CD4-positive, alpha-beta memory T cell (primary cell): ENCODE measurements at places on chromosomes 6 and 20. TPM values are rescaled to one million over a fixed set of nuclear protein-coding genes. Genes with fewer than 3 reads are reported as not detected.

Gene DPPA5
- total RNA-seq = not detected

Gene FKBP1C
- total RNA-seq = not detected

Gene ATP6V1G2
- total RNA-seq = 7.2 TPM

DNA sequence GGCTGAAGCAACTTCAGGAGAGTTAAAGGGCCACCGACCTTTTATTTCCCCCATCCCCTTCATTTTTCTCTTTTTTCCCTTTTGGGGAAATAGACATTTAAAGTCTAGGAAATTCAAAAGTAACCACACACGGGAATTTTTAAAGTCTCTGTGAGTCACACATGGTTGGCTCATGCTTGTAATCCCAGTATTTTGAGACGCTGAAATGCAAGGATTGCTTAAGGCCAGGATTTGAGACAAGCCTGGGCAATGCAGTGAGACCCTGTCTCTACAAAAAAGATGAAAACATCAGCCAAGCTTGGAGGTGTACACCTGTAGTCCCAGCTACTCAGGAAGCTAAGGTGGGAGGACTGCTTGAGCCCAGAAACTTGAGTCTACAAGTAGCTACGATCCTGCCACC is 34.2 kb downstream of the KATNA1 start:
- H3K27me3 ChIP-seq = no peaks in the 10 kb centered on the region
- peaks cover under 1% of the 10 kb centered on the region for H3K4me1 ChIP-seq
- no peak overlapping the region for H3K27ac ChIP-seq
- H3K4me3 ChIP-seq = no peak overlapping the region

DNA sequence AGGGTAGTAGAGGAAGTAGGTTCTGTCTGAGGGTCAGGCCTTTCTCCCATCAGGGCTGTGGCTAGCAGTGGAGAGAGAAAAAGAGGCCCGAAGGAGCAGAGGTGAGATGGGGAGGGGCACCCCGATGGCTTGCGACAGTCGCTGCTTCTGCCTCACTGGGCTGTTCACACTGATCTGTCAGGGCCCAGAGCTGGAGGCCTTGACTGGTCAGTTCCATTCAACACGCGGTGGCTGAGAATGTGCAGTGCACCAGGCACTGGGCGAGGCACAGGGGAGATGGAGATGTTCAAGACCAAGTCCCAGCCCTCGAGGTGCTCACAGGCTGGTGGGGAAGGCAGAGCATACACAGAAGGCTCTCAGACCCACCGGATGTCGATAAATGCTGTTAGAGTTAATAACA is 21.4 kb downstream of the SLC12A5 start:
- H3K27ac ChIP-seq = no peak overlapping the region
- peaks cover 4% of the 10 kb centered on the region for H3K27me3 ChIP-seq

DNA sequence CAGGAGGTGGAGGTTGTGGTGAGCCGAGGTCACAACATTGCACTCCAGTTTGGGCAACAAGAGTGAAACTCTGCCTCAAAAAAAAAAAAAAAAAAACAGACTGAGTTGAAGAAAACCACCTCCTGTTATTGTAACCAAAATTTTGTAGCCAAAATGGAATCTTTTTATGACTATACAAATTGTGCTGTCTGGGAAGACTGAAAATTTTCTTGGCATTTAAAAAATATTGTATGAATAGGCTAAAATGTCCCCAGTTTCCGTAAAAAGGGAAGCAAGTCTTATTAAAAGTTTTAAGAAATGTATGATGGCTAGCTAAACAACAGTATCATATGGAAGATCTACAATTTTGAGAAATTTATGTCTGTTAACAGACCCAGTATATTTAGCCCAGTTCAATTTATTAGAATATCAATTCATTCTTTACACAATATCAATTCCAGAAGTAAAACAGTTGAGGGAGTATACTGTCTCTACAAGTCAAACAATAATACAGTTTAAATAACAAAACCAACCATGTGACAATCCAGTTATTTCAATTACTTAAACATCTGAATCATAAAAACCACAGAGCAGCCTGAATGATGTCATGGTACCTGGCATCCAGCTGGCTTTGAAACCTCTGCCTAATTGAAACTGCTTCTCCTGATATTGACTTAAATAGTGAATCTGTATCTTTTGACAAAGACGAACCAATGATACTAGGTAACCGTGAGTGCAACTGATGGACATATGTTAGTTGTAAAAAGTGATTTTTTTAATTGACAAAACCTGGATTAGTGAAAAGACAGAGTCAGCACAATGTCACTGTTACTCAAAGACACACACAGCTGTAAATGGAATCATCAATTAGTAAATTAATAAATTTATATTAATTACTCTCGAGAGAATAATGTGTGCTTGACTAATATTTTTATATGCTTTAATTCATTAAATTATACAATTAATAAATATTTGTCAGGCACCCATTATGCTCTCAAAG is 166.6 kb upstream of the MARCKS start:
- no peak overlapping the region for H3K27ac ChIP-seq
- no peaks in the 10 kb centered on the region for H3K4me1 ChIP-seq
- no peak overlapping the region for H3K4me3 ChIP-seq
- H3K36me3 ChIP-seq = no peaks in the 10 kb centered on the region
- no peak for DNase-seq
- H3K27me3 ChIP-seq = no peaks in the 10 kb centered on the region

- H3K27me3 ChIP-seq = no peaks in the 10 kb centered on the region
- no peak for DNase-seq
- H3K36me3 ChIP-seq = no peaks in the 10 kb centered on the region
- no peak overlapping the region for H3K27ac ChIP-seq
- H3K4me1 ChIP-seq = no peaks in the 10 kb centered on the region
These were observed 150.0 kb upstream of the AHI1 start for GRCh38 chr6:135647521-135647920.

DNA sequence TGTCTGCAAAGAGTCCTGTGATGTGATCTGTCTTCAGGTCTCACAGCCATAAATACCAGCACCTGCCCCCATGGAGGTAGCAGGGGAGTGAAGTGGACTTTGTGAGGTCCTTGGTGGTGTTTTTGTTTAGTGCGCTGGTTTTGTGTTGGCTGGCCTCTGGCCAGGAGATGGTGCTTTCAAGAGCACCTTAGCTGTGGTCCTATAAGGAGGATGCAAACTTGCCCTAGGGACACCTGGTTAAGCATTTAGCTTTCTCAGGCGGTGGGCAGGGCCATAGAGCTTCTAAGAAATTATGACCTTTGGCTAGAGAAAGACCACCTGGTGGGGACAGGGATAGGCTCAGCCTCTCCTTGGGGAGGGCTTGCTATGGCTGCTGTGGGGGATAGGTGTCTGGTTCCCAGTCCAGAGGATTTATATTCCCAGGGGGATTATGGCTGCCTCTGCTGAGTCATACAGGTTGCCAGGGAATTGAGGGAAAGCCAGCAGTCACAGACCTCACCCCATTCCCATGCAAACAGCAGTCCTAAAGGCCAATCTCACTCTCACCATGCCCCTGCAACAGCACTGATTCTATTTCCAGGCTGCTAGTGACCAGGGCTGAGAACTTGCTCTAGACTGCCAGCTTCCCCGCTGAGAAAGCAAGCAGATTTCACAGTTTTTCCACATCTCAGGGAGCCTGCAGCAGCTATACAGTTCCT is 259.3 kb downstream of the TFAP2B start:
- H3K4me3 ChIP-seq = no peak overlapping the region
- no peak for DNase-seq
- H3K36me3 ChIP-seq = no peaks in the 10 kb centered on the region

DNA sequence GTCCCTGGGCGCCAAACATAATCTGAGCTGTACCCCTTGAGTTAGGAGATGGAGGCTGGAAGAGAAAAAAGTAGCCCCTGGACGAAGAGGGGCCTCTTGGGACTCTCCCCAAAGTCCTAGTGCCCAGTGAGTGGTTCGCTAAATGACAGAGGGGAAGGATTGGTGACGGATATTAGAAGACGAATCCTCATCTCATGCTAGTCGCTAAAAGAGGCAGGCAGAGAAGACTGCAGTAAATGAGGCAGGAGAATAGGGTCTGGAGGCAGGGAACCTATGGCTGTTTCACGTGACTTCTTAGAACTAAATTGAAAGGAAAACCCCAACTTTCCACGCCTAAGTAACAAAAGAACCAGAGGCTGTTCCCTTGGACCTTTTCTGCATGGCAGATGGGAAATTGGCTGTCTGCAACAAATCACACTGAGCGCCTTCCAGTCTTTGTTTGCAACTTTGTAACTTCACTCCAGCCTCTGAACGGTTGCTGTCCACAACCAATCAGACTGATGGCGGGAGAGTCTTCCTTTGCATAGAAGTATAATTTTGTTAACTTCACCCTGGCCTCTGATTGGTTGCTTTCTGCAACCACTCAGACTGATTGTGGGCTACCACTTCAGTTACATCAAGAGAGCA is 731 bp upstream of the RBL1 start:
- no peak for DNase-seq
- no peaks in the 10 kb centered on the region for H3K36me3 ChIP-seq
- no peaks in the 10 kb centered on the region for H3K27me3 ChIP-seq
- no peak overlapping the region for H3K4me3 ChIP-seq
